Stimulated activated CD8-positive, alpha-beta memory T cell treated with anti-CD3 and anti-CD28 coated beads, Interleukin-15, amount 100 ng/mL, for 1 hour (primary cell): ENCODE measurements at places on chromosomes 13 and 19.

- DNase-seq = no peak
Measured at GRCh38 chr13:106212386-106213010, 323.0 kb downstream of the EFNB2 start.

GRCh38 chr13:40999416-40999815 lies 19.7 kb downstream of the ELF1 start:
- no peak for DNase-seq

DNA sequence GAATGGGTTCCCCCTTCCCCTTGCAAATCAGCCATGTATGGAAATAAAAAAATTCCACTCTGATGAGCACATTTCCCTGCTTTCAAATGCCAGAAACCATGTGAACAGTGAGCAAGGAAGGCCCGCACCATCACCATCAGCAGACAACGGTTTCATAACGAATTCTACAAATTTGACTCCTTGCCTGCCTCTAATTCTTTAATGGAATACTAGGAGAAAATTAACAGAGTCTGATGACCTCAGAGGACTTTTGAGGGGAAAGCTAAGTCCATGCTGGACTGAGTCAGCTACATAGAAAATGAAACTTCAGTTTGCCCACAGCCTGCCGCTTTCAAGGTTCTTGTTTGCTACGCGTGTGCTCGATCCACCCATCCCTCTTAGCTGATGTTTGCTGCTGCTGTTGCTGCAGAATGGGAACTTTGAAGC lies 46.7 kb upstream of the KL start:
- DNase-seq = no peak

DNA sequence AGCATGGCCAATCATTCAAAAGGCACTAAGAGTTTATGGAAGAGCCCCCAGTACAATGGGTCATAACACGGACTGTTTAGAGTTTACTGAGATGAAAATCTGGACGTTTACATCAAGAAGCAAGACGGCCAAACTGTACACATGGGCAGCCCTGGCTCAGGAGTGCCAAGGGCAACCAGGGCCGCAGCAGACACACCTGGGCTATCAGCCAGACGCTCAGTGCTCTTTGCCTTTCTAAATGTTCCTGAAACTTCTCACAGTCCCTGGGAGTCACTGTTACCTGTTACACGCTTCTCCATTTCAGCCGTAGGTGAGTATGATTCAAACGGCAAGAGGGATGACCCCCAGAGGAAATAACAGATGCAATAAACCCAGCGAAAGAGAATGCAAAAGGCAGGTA lies 64.5 kb downstream of the ABCC4 start:
- DNase-seq = no peak

DNA sequence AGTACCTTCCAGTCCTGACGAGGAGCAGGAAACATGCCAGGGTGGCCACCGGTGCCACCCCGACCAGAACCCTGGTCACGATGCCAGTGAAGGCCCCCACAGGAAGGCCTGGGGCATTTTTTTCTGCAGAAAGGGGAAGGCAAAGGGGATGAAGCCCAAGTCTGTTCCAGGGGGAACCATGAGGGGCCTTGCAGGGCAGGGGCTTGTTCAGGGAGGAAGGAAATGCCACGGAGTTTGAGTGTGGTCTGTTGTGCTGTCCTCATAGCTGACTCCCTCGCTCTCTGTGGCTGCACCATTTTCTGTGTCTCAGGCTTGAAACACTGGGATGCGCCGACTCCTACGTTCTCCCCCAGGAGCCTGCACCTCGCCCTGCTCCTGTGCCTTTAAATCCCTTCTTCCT lies 27.5 kb upstream of the CEACAM1 start:
- no peak for DNase-seq

DNA sequence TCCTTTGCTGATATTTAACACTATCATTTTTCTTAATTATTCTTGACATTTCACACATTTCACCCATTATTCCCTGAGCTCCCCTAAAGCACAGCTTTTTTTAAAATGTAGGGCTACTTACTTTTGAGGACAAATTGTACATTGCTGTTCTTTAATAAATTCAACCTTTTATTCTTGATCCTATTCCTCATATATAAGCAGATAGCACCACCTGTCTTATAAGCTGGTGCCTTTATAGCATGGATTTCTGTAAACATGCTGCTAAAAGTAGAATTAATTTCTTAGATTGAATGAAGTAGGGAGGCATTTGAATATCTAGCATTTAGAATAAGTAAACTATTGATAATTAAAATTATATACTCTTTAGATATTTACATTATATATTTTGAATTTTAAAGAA lies 603.4 kb upstream of the PCDH9 start:
- no peak for DNase-seq

GRCh38 chr13:51270623-51271415 lies 48.6 kb downstream of the FAM124A start:
- no peak for DNase-seq

- DNase-seq = no peak
Measured at GRCh38 chr13:107284173-107284572, 716.2 kb upstream of the ARGLU1 start.

GRCh38 chr13:32902029-32902780 lies 114.0 kb upstream of the KL start:
- DNase-seq = no peak

GRCh38 chr19:40976134-40976533 lies 14.9 kb upstream of the CYP2B6 start:
- DNase-seq = no peak

DNA sequence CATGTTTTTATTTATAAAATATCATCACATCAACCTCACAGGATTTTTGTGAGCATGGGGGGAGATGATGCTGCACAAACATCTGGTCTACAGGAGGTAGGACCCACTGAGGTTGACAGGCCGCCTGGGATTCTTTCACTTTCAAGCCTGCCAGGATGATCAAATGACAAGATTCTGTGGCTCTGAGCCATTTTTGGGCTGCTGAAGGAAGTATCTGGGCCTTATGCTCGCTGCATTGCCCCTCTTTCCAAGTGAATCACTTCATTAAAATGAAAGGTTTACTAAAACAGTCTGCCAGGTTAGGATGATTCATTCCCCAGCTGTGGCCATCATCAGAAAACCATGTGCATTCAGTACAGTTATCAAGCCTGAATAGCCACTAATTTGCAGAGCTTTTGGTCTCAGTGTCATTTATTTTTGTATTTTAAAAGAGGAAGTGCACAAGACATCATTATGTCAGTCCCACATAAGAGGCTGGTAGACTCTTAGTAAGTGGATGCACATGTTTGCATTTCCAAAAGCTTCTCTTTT lies 34.4 kb downstream of the STARD13 start:
- DNase-seq = no peak

DNA sequence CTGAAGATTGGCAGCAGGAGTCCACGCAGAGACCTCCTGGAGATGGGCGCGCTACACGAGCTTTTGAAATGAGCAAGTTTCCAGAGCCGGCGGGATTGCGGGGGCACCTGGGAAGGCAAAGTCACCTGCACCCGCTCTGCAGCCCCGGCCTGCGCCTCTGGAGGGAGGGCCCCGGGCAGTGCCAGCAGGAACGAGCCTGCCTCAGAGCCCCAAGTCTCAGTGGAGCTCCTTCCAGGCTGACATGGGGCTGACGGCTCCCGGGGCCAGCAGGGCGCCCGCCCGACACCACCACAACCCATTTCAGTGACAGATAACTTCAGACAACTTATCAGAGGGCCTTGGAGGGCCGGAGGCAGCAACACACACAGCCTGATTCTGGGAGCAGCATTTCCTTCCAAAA lies 45.0 kb downstream of the RASA3 start:
- DNase-seq = no peak
